Stromal cell of bone marrow (primary cell): ENCODE measurements at places on chromosomes 4 and X.

DNA sequence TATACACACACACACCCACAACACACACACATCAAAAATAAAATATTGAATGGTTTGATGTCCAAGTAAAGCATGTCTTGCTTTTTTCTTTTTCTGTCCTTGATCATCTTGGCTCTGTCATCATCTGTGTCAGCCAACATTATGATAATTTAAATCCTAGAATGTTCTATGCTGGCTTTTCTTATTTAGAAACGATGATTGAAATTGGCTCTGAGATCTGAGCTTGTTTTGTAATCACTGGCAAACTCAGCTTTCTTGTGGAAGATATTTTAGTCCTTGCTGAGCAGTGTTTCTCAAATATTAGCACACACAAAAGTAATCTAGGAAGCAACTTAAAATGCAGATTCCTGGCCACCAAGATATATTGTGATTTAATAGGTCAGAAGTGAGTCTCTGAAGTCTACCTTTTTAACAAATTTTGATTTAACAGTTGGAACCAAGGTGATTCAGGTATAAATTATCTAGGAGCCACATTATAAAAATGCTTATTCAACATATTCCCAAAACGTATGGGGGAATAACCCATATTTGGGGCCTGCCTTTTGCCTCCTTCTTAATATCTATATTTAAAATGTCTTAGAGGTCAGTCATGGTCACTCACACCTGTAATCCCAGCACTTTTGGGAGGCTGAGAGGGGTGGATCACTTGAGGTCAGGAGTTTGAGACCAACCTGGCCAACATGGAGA lies 24.0 kb upstream of the DSPP start:
- DNase-seq = no peak

DNA sequence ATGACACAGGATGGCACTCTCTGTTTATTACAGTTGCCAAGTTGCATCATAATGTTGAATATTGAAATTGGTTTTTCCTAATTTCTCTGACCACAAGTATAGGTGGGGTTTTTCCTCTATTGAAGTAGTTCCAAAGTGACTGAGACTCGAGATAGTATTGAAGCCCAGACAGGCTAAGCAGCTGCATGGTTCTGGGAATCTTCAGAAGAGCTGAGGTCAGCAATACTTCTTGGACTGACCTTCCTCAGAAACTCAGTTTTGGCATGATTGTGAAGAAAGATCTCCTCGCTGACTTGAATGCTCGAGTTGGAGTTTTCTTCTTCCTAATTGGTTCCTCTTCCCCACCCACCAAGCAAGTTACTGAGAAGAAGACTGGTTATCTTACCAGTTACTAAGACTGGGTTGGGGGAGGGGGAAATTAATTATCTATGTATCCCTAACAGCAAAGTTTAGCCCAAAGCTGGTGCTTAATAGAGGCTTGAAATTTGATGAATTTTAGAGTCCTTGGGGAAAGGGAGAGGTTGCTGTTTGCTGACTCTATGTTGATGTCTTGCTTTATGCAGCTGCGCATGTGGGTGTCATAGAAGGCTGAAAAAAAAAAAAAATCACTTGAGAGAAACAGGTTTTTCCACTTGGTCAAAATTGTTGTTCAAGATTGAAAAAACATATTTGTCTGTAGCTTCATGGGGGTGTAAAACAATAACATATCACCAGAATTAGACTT lies 91.1 kb downstream of the P2RY10 start:
- no peak for DNase-seq

- DNase-seq = peak; percentile 8
These were observed 31.3 kb upstream of the TBL1X start for GRCh38 chrX:9433596-9433995.

GRCh38 chr4:143046454-143046853 lies 138.3 kb upstream of the USP38 start:
- no peak for DNase-seq

DNA sequence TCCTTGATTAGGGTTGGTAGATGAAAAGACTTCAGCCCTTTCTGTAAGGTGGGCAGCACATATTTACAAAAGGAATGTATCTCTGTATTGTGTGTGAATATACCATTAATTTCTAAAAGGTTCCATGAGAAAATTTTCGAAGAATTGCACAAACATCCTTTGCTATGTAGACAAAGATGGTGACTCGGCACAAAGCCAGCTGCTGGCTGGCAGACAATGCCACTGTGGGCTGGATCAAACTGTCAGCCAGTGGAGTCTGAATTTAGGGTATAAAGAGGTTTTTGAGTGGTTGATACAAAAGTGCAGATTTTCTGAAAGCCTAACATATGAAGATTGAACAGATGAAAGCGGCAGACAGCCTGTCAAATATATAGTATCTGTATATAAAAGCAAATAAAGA lies 5.6 kb upstream of the TXK start:
- DNase-seq = no peak

- no peak for DNase-seq
These were observed 155.2 kb upstream of the GALNT7 start for GRCh38 chr4:173013232-173013930.
